ENCODE measurements at places on chromosomes 12 and 14.

DNA sequence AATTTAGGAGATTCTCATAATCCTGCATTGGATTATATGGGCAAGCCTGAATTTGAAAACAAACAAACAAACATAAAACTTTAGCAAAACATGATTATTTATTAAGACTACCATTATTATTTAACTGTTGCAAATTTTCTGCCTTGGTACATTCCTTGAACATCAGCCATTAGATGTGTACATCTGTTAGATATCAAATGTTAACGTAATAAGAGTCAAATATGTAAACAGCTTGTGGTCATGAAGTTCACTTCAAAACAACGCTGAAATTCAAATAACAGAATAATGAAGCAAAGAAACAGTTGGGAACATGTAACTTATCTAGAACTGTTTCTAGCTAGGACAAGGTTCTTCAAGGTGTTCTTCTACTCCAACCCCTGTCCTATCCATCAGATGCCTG is 14.3 kb upstream of the TMX1 start:
- DNase-seq: no peak

DNA sequence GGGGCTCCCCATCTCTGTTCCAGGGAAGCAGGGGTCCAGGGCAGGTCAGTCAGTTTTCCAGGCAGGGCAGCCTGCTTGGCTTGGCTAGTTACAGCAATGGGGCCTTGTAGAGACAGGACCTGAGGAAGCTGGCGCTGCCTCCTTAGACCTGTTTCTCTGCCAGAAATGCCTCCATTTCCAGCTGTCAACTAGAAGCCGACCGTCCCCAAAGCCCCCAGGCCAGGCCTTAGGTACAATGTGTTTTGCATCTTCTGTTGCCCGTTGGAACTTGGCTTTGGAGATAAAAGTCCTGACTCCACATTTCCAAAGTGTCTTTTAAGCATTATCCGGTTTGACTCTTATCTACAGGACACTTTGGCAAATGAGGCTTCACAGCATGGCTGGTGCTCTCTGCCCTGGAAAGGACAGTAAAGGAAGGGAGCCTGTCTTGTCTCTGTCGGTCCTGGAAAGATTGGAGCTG is 42.6 kb downstream of the KRT80 start:
- DNase-seq: no peak

- no peak for DNase-seq
These were observed 1.9 kb downstream of the BMP4 start for GRCh38 chr14:53954551-53955228.

DNA sequence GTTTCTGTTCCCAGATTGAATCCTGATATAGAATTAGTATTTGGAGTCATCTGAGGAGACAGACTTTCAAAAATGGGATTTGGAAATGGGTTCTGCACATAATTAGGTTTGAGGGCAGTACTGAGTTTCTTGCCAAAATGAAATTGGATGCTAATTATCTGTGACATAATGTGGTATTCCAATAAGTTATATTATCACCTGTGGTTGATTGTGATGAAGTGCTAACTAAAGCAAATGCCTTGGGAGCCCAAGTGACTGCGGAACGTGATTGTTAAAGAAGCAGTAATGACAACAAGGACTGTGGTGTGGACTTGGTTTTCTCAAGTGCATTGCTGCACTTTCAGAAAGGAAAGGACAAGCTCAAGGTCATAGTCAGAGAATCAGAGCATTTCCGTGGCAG is 337.0 kb downstream of the IPO8 start:
- DNase-seq: no peak

DNA sequence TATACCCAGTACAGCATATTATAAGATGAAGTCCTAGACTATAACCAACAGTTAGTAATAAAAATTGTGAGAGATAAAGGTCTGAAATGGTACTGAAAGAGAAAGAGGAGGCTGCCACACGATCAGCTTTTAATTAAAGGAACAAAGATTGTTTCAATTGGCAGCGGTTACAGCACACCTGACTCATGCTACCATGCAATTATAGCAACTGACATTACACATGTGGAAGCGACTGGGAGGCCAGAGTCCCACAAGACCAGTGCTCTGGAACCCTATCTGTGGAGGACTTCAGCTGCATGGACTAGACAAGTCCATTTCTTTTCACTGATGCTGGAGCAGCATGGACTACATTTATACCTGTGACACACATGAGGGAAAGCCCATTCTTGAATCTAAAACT is 55.2 kb downstream of the SEL1L start:
- no peak for DNase-seq

DNA sequence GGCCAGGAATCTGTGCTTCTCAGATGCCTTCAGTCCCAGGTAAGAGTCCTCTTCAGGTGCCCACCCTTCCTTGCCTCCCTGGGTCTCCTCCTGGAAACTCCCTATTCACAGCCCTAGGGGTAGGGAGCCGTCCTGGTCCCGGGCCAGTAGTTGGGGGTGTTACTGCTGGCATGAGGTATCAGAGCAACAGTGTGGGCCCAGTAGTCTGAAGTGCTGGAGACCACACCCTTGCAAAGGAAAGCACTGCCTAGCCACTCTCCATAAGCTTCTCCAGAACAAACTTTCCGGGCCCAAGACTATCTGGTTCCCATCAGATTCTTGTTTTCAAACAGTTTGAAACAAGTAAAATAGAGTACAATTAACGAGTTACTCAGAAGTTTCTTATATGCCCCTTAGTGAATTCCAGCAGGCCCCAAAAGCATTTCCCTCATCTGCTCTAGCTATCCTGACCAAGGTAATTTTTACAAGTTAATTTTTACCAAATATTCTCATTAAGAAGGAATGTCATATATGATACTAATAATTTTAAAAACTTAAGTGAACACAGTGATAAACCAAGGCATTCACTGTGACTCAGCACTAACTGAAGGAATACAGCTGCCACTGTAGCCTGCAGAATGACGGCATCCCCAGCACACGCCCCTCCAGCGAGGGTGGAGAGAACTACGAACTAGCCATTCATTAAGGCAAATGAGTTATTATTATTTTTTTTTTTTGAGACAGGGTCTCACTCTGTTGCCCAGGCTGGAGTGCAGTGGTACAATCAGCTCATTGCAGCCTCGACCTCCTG is 49.4 kb downstream of the MOK start:
- no peak for DNase-seq

- no peak for DNase-seq
These were observed 21.6 kb downstream of the ASPG start for GRCh38 chr14:104107101-104107581.

All from HL-60 (cell line).